ENCODE measurements at places on chromosomes 7 and 10.

- no peak for DNase-seq
Measured at GRCh38 chr10:133270773-133271297, 5.8 kb downstream of the ADAM8 start.

- no peak for DNase-seq
Measured at GRCh38 chr10:29807163-29807806, 172.5 kb upstream of the SVIL start.

DNA sequence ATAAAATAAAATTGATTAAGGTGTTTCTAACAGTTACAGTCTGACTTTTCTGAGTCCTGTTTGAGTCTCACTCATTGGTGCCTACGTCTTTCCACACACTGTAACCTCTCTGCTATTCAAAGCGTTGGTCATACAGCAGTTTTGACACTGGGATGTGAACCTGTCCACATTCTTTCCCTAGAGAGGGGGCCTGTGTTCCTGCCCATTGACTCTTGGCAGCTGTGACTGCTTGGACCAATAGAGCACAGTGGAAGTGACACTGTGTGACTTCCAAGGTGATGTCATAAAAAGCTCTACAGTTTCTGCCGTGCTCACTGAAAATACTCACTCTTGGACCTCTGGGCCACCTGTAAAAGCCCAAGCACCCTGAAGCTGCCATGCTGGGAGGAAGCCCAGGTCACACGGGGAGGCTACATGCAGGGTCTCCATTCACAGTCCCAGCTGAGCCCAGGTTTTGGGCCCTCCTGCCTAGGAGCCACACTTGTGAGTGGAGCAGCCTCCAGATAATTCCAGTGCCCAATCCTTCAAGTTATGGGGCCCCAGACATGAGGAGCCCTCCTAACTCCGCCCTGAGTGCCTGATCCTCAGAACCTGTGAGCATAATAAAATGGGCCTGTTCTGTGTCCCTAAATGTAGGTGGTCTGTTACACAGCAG, 704 bp upstream of the ANTXRL start:
- no peak for DNase-seq

DNA sequence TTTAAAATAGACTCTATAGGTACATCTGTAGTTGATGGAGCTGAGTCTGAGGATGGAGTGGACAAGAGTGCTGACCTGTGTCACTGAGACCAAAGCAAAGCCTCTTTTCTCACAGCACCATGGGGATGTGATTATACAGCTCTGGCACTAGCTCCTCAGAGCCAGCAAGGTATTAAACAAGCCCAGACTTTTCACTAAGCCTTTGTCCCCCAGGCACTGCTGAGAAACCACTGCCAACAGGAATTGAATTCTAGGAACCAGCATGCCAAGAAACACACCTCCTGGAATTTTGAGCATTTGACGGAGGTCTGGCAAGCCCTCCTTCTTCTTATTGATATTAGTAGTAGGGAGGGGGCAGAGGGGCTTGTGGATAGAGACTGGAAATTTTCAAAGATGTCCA, 147.0 kb downstream of the C1GALT1 start:
- DNase-seq, result no peak

DNA sequence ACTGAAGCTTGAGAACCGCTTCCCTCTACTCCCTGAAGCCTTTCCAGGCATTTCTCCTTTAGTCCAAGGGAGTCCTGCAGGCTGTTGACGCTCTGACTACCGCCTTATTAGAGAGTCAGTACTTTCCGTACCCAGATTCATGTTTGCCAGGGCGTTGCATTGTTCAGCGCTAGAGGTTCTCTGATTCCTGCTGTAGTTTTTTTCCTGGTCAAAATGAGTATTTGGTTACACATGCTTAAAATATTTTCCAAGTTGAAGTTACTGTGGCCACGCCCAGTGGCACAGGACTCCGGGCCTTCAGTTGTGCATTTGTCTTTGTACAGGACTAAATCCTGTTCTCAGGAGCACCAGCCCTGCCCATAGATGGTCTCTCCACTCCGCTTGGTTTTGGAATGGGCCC, 7.9 kb downstream of the MTURN start:
- DNase-seq, result peak; percentile 34

- no peak for DNase-seq
Measured at GRCh38 chr10:16674147-16674703, 143.0 kb downstream of the RSU1 start.

DNA sequence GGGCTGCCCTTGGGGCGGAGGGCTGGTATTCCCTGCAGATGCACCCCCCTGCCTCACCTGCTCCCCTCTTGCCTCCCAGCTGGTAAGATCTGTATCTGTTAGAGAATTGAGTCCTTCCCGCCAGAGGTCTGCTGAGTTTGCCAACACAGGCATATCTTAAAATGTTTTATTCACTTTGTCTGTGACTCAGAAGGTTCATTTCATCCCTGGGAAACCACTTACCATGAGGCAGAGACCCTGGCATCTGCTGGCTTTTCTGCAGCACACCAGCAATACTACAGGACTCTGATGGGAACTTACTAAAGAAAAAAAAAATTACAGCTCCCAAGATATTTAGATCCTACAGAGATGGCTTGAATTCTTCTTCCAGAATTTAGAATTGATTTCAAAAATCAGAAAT, 131.3 kb downstream of the PLPP4 start:
- DNase-seq, result no peak

DNA sequence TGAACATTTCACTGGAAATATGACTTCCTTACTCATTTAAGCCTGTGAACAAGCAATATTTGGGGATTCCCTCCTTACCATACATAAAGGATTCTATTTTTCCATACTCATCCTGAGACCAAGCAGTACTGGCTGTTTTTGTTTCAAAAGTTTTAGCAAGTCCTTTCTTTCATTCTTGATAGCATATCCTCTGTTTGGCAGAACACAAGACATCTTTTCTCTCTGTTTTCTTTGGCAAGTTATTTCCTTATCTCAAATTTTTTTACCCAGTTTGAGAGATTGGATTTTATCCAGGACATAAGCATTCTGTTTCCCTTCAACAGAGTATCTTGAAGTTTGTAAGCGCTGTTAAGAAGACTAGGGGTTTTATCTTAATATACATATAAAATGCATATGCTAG, 3.0 kb upstream of the WASL start:
- DNase-seq, result no peak

DNA sequence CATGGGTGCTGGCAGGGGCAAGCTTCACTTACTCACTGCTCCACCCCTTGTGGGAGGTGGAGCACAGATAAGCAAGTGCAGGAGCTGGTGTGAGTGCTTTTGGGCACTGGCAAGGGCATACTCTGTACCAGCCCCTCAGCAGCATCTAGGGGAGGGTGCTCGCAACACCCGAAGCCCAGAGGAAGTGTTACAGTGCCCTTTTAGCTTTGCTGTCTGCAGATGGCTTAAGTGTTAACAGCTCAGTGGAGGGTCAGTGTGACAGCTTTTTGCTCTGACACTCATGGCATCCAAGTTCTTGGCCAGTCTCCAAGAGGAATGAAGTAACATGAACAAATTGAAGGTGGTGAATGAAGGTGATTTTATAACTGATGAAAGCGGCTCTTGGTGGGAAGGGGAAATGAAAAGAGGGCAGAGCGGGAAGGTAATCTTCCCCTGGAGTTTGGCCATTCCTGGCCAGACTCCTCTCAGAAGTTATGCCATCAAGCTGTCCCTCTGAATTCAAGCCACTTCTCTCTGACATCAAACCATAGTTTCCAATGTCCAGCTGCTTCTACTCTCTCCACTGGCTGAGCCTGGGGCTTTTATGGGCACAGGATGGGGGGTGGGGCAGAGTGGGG, 862.5 kb downstream of the KCNMA1 start:
- DNase-seq, result no peak

DNA sequence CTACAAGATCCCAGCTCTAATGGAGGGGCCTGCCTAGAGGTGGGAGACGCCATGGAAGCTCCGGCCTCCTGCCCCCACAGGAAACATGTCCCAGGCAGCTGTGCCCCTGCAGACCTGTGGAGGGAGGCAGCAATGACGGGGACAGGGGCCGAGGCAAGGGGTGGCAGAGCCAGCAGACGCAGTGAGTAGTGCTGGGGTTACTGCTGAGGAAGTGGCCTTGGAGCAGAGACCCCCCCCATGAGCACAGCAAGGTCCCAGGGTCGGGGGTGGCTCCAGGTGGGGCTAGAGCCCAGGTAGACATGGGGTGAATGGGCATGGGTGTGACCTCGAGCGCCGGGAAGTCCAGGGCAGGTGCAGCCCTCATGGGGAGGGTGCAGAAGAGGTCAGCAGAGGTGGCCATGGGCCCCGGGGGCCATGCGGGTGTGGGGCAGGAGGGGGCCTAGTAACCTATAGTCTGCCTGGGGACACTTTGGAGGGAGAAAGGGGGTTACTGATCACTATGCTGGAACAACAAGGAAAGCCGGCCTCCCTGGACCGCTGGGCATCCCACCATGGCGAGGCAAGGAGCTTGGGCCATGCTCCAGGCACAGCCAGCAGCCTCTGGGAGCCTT, 45.5 kb downstream of the JAKMIP3 start:
- DNase-seq, result no peak

GRCh38 chr7:1533255-1533546, 2.7 kb downstream of the MAFK start:
- no peak for DNase-seq

DNA sequence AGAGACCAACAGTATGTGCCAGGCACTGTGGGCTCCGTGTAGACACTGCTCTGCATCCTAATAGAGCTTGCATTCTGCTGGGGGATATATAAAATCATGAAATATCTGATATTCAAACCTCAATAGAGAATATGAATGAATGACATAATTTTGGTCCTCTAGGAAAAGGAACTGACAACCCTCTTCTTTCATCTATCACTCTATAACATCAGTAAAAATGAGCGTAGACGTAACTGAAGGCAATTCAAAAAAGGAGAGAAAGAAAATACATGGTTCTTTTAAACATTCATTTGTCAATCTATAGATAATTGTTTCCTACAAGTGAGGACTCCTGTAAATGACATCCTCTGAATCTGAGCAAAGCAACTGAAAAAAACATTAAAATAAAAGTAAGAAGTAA, 607.4 kb upstream of the LRRN3 start:
- DNase-seq, result no peak

DNA sequence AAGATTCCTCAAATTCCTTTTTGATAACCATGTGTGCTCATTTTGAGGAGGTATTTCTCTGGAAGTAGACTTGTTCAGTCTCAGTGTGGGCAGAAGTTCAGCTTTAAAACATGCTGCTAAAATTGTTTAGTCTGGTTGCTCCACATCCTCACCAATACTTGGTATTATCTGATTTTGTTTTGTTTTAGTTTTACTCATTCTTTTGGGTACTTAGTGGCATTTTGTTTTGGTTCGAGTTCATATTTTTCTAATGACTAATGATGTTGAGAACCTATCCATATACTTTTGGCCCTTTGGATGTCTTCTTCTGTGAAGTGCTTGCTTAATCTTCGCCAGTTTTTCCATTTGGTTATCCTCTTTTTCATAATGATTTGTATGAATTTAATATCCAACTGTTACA, 694.2 kb upstream of the FZD8 start:
- no peak for DNase-seq

DNA sequence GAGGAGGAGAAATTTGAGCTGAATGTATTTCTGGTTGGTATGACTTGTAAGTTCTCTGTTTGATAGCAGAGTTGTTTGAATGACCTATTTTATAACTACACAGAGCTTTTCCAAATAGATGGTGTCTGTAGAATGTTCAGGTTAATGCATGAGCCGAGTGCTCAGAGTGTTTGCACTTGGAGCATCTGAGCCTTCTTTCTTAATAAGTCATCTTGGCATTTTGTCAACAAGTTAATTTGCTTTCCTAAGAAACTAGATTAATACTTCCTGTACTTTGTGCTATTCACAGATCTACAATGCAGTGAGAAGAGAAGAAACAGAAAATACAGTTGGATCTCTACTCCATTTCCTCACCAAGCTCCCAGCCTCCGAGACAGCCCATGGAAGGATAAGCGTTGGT, 138.2 kb downstream of the PLCE1 start:
- DNase-seq, result no peak

DNA sequence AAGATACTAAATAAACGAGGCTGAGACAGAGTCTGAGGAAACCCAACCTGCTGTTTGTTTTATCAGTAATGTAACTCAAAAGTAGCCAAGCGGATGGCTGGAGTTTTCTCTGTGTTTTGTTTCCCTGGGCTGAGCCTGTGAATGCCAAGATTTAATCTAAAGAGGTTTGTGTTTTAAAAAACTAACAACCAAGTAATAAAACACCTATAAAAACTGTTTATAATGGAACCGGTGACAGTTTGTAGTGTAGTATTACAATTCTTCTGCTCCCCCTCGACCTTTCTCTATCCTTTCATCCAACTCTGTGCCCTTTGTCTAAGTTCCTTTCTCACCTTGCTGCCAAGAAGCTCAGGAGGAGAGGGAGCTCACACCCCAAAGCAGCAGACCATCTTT, 2.6 kb upstream of the KAT6B start:
- DNase-seq, result no peak

DNA sequence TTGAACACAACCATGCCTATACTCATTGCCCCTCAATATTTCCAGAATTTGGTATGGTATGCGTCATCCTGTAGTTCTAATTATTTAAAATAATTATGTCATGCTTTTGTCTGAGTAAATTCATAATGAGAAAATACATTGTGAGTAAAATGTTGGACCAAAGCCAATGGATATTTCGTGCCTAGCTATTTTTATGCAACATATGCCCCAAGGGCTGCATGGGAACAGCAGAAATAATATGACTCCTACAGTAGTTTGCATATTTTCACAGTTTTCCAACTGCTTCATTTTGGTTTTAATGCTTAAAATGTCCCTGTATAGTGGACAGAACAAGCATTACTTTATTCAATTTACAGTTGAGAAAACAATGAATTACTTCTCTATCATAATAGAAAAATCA, 1115.6 kb upstream of the GHITM start:
- DNase-seq, result no peak

DNA sequence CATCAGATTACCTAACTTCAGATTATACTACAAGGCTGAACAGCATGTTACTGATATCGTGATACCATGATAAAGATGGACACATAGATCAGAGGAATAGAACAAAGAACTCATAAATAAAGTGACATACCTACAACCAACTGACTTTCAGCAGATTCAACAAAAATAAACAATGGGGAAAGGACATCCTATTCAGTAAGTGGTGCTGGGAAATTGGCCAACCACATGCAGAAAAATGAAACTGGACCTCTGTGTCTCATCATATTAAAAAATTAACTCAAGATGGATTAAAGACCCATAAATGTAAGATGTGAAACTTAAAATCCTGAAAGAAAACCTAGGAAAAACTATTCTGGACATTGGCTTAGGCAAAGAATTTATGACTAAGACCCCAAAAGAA, 158.6 kb downstream of the ZEB1 start:
- no peak for DNase-seq

DNA sequence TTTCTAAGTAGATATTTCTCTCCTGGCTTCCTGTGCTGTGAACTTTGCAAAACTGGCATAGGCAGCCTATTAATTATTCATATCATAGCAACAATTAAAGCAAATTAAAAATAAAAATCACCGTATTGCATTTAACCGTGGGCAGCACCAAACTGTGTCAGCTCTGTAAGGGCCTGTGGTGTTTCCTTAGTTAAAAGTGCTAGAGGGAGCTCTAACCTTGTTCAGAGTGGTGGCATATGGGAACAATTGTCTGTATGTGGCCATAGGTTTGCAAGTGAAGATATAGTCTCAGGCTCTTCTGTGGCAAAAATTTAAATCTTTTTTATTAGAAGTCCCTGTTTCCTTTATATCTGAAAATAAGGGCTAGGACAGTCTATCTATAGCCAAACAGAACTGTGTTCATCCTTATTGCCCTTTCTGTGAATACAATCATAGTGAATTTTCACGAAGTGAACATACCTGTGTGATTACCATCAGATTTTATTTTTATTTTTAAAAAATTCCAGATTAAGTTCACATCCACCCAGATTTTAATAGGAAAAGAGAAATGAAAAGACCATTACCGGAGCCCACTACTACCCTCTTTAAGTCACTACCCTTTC, 92.6 kb downstream of the POLL start:
- DNase-seq, result no peak
